ENCODE measurements at places on chromosomes 6 and 20. TPM values are rescaled to one million over a fixed set of nuclear protein-coding genes. Genes with fewer than 3 reads are reported as not detected.

Gene PNISR
- total RNA-seq: 70.0 TPM

Gene PRND
- total RNA-seq: 0.20 TPM

Gene IL20RA
- 13.4 TPM for total RNA-seq

DNA sequence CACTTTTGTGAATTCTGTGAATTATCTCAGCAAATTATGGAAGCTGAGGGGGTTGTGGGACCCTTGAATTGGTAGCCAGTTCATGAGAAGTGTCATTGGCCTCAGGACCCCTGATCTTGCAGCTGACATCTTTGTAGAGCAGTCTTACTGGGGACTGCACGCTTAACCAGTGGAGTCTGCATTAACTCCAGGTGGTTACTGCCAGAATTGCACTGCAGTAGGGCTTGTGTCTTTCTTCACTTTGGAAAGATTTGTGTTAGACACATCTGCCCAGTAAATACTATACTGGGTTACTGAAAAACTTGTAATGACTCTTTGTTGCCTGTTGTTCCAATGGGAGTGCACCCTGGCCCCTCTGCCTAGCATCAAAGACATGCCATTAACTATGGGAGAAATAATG, 21.2 kb upstream of the CDKN1A start:
- DNase-seq: no peak

GRCh38 chr20:40307997-40308396, 381.0 kb downstream of the MAFB start:
- no peak for DNase-seq
